Pancreas (tissue), 10 donors: ENCODE measurements at places on chromosomes 5 and 9.

DNA sequence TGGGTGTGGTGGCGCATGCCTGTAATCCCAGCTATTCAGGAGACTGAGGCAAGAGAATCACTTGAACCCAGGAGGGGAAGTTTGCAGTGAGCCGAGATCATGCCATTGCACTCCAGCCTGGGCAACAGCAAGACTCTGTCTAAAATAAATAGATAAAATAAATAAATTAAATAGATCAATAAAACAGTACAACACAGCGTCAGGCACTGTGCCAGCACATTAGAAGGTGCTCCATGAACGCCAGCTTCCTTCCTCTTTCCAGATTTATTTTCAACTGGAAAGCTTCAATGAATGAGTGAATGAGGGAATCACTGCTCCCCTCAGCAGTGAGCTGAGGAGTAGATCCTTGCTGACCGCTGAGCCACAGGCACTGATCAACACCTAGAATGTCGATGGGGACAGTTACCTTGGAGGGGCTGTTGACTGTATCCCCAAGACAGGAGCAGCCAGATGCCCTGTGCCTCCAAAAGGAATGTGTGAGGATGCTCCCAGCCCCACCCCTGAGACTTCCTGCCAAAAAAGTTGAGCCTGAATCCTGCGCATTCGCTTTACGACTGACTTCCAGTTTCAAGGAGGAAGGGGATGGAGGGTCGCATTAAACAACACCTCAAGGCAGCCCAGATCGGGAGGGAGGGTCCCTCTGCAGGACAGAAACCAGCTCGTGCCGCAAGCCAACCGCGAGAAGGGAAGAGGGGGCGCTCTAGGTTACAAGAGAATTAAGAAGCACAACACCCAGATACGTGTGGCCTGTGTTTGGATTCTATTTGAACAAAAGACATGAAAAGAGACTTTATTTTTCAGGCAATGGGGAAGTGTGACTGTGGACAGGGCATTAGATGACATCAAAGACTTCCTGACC, 54.0 kb upstream of the CNOT6 start:
- DNase-seq, result no peak

DNA sequence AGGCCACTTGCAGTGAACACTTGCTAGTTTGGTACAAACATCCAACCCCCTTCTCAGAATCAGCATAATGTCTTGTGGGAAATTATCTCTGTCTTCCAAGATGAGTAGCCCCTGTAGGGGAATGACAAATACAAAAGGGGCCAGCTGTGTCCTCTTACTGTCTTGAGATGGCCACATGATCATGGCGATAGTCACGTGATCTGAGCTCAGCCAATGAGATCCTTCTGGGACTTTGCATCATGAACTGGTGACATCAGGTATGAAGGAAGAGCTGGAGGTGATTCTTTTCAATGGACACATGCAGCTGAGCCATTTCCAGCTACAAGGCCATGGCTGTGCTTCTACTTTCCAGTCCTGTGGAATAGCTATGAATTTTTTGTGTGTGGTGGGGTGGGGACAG, 206.3 kb downstream of the IRX1 start:
- no peak for DNase-seq

- DNase-seq, result no peak
Measured at GRCh38 chr9:109652971-109653370, 127.0 kb upstream of the PALM2AKAP2 start.

DNA sequence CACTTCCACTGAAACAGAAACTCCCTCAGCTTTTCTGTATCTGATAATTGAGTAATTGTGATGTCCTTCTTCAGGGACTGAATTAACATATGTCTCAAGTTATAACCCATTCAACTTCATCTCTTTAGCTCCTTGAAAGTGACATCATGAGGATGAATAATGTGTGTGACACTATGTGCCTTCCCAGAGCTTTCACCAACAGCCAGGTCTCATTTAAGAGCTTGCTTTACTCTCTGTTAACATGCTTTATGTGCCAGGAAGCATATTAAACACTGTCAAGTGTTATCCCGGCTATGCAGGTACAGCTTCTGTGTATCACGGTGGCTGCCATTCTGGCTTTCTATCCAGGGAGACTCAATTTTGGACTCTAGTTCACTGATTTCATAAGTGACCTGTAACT, 799.9 kb downstream of the CDH12 start:
- DNase-seq, result no peak

- no peak for DNase-seq
Measured at GRCh38 chr9:92438900-92439526, 14.7 kb upstream of the OMD start.

GRCh38 chr9:13847270-13847669, 466.7 kb downstream of the NFIB start:
- no peak for DNase-seq

- no peak for DNase-seq
Measured at GRCh38 chr5:14489643-14490042, 91.9 kb upstream of the OTULINL start.

- no peak for DNase-seq
Measured at GRCh38 chr5:140677947-140678346, 4.6 kb upstream of the DND1 start.

- no peak for DNase-seq
Measured at GRCh38 chr5:132180134-132180745, 47.4 kb downstream of the P4HA2 start.

DNA sequence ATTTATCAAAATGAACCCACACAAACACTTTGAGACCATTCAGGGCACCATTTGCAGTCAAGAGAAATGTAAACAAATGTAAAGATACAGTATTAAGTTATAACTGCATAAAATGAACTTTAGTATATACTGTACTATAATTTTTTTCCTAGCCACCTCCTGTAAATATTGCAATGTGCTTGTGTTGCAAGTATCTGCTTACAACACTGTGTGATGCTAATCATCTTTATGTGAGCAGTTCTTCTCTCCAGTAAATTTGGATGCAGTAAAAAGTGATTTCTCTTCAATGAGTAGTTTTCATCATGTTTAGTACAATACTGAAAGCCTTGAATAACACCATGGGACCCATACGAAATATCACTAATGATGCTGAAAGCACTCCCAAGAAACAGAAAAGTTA, 9.4 kb downstream of the G3BP1 start:
- no peak for DNase-seq
